Stimulated activated CD4-positive, alpha-beta T cell treated with anti-CD3 and anti-CD28 coated beads, Interleukin-4, amount 100 ng/mL, for 48 hours (primary cell): ENCODE measurements at places on chromosomes 3 and 15.

GRCh38 chr3:189288348-189289235, 116.8 kb downstream of the TPRG1 start:
- DNase-seq = no peak

GRCh38 chr3:116111765-116112164, 333.5 kb downstream of the LSAMP start:
- DNase-seq = no peak

GRCh38 chr3:184647405-184647936, 64.4 kb downstream of the MAGEF1 start:
- no peak for DNase-seq

- DNase-seq = no peak
These were observed 52.2 kb upstream of the POLR2M start for GRCh38 chr15:57654153-57654852.

GRCh38 chr3:134274571-134274970, 23.9 kb upstream of the RYK start:
- DNase-seq = no peak

- no peak for DNase-seq
These were observed 76.7 kb downstream of the AAGAB start for GRCh38 chr15:67177752-67178151.

DNA sequence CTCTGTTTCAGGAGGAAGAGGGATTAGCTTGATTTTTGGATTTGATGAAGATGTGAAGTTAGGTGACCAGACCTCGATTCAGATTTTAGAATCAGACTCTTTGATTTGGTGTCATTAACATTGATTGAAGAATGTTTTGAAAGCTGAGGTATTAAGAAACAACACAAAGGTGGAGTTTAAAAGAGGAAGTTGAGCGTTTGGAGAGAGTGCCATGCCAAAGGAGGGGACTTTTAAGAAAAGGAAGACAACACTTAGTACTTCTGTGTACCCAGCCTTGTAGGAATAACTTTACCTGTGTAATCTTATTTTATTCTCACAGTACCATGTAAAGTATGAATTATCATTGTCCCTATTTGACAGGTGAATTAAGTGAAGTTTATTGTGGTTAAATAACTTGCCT, 34.4 kb downstream of the PPARG start:
- no peak for DNase-seq

DNA sequence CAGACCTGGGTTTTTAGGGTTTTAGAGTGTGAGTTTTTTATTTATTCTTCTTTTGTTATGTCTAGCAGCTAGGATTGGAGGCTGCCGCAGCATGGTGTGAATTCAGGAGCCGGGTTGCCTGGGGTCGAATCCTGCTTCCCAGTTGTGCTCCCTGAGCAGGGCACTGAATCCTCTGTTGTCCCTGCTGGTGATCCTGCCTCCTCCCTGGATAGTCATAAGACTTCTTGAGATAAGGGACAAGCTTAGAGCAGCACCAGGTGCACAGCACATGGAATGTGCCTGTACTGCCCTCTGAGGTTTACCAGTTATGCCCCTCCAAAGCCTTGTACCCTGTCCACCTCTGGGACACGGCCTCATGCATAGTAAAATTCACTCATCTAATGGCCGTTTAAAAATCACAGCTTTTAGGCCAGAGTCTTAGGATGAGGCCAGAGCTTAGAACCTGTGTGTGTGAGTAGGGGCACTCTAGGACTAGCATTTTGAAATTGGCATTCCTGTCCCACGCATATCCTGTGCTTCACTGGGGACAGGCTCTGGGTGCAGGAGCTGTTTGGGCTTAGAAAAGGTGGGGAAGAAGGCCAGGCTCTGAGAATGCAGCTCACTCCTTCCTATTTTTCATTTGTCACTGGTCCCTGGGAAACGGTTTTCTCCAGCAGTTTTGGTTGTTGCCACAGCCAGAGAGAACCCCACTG, 47.7 kb downstream of the CHCHD6 start:
- DNase-seq = no peak

GRCh38 chr3:79040091-79040490, 727.7 kb downstream of the ROBO1 start:
- DNase-seq = no peak

DNA sequence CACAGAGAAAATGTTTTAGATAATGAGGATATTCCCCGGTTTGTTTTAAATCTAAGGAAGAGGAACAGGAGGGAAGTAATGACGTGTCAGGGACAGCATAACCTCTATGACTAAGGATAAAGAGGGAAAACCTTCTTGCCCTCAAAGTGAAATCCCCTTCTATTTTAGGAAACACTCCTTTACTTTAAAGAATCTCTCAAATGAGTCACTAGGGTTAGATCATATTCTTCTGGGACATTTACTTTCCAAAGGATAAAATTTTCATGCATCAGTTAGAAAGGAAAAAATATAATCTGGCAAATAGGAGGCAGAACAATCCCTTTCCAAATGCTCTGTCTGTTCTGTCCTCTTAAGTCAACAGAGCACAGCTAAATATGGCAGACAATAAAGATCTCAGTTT, 43.2 kb upstream of the UBE2E2 start:
- DNase-seq = no peak

GRCh38 chr3:191972714-191973398, 511.9 kb downstream of the PYDC2 start:
- DNase-seq = no peak

GRCh38 chr15:64877435-64877834, 34.3 kb upstream of the ANKDD1A start:
- DNase-seq = no peak

GRCh38 chr15:97962263-97962662, 1.8 kb downstream of the ARRDC4 start:
- no peak for DNase-seq

GRCh38 chr15:29468899-29469298, 199.3 kb upstream of the NSMCE3 start:
- DNase-seq = no peak

DNA sequence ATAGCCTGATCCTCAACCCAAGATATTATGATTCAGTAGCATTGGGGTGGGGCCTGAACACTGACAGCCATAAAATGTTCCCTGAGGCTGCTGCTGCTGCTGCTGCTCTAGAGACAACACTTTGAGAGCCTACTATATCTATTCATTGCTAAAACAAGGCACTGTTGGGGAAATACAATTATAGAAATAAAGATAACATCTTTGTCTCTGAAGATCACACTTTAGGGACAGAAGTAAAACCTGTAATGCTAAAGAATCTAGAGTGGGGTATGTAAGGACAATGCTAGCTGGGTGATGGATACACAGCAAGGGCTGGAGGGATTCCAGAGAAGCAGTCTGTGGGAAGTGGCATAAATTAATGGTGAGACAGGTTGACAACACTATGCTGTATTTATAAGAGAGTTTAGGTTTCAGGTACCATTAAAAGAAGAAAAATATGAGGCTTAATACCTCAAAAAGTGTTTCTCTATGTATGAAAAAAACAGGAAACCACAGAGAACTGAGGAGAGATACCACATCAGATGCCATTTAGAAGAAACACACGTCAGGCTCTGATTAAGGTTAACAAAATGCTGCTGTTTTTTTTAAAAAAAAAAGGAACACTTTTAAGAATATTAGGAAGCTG, 115.9 kb downstream of the CBLB start:
- peak; percentile 23 for DNase-seq

GRCh38 chr3:49263159-49263889, 13.7 kb downstream of the C3orf62 start:
- no peak for DNase-seq

GRCh38 chr3:9691636-9692035, 12.0 kb upstream of the CPNE9 start:
- no peak for DNase-seq

- no peak for DNase-seq
These were observed 10.1 kb downstream of the GOLIM4 start for GRCh38 chr3:168085491-168086119.

GRCh38 chr3:142053244-142053643, 96.1 kb downstream of the TFDP2 start:
- DNase-seq = no peak

DNA sequence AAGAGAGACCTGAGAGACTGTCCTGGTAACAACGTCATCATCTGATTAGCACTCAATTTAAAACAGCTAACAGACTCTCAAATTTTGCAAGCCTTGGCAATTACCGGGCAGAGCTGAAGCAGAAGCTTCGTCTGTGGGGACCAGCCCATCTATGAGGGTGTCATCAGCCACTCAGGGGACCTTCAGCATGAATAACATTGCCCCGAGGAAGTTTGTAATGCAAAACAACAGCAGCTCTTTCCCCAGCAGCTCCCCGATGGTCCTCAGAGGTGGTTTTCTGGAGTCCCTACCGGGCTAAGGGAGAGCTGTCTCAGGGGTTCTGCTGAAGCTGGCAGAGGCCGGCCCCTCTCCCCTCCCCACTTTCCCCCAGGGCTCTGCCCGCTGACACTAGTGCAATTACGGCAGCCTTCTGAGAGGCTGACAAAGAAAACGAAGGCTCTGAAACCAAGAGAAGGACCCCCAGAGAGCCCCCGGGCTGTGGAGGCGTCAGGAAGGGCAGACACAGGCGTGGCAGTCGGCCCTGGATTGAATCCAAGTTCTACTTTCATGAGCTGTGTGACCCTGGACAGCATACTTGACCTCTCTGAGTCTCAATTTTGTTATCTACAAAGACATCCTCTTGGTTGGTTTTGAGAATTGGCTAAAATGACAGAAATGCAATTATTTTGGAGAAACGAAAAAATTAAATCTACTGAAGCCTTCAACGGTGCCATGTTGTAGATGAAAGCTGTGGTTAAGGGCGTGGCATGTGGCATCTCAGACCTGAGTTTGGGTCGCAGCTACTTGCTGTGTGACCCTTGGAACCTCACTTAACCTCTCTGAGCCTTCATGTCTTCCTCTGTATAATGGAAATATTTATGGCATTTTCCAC, 102.1 kb upstream of the TLE3 start:
- no peak for DNase-seq

GRCh38 chr3:23435904-23436303, 232.8 kb downstream of the UBE2E2 start:
- DNase-seq = no peak

- DNase-seq = no peak
These were observed 312.1 kb downstream of the SLC9A9 start for GRCh38 chr3:143535994-143536784.

DNA sequence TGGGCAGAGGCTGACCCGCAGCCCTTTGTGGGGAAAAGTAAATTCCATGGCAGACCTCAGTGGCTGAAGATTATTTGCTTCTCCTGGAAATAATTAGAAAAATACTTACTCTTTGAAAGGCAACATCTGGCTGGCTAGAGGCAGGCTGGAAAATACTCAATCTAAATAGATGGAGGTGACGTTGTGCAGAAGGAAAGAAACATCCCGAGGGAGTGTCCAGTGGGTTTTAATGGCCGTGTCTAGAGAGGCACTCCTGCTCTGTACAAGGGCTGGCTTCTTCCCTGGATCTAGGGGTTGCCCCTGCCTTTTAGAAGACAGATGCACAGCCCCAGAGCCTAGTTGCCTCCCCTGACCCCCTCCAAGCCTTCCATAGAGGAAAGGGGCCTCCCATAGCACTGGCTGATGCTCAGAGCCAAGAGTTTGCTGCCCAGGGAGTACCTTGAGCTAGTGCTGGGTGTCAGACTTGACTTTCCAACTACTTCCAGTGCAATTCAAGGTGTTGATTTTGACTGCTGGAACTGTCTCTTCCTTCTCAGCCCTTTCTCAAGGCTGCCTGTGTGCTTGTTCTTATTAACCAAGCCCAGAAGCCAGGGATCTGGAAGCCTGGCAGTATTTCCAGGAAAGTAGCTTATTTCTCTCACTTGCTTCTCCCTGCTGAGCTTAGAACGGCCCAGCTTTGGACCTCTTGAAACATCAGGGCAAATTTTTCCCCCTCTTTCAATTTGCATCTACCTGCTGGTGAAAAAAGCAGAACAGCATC, 27.4 kb downstream of the CGNL1 start:
- no peak for DNase-seq

DNA sequence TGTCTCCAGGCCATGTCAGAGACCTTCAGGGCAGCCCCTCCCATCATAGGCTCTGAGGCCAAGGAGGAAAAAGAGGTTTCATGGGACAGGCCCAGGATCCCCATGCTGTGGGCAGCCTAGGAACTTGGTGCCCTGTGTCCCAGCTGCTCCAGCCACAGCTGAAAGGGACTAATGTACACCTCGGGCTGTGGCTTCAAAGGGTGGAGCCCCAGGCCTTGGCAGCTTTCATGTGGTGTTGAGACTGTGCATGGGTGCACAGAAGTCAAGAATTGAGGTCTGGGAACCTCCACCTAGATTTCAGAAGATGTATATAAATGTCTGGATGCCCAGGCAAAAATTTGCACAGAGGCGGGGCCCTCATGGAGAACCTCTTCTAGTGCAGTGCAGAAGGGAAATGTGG, 6.6 kb upstream of the SSR3 start:
- DNase-seq = no peak

- no peak for DNase-seq
These were observed 231.9 kb upstream of the TBC1D5 start for GRCh38 chr3:17974206-17974841.

DNA sequence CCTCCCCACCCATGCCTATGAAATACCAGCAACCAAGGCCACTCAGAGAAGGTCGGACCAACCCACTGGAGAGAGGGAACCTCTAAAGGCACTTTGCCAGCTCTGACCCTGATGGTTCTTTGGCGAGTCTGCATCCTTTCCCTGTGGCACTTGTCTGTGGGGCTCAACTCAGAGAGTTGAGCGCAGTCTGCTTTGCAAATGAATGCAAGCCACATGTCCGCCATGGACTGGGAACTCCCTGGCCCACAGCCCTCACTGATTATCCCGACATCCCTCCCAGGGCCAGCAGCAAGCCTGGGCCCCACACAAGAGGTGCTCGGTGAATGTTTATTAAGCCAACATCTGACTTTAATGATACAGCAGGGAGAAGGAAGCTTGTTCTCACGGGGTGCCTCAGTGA, 55.5 kb upstream of the HES1 start:
- no peak for DNase-seq

GRCh38 chr15:46918462-46919140, 798.7 kb upstream of the SEMA6D start:
- DNase-seq = no peak

- DNase-seq = peak; percentile 10
These were observed 26.4 kb upstream of the PDE8A start for GRCh38 chr15:84955089-84955848.

- DNase-seq = no peak
These were observed 111.7 kb upstream of the TP63 start for GRCh38 chr3:189519458-189519857.

DNA sequence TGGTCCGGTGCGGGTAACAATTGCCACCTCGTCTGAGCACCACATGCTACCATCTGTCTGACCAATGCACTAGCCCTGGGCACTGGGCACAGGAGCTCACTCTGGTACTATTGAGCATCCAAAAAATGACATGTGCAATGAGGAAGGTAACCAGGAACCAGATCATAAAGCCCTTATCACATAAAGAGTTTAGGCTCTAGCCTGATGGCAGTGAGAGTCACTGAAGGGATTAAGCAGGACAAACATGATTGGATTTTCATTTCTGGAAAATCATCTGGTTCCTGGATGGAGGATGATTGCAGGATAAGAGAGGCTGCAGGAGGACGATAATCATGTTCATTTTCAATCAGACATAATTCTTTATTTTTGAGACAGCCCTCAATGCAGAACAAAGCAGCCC, 12.4 kb downstream of the NDUFB4 start:
- DNase-seq = no peak

GRCh38 chr15:82847703-82848102, 38.3 kb downstream of the WHAMM start:
- no peak for DNase-seq

- no peak for DNase-seq
These were observed 26.3 kb downstream of the MRAS start for GRCh38 chr3:138374573-138375134.

GRCh38 chr15:63407612-63408011, 26.0 kb upstream of the CA12 start:
- no peak for DNase-seq
